ENCODE measurements at places on chromosomes 12 and 14. TPM values are rescaled to one million over a fixed set of nuclear protein-coding genes. Genes with fewer than 3 reads are reported as not detected.

The DDIT3 gene
- total RNA-seq = 28.0 TPM

The SRRM4 gene
- total RNA-seq = not detected

The OSGEP gene
- total RNA-seq = 40.7 TPM

The OVCH1 gene
- not detected for total RNA-seq

The ACSS3 gene
- total RNA-seq = not detected

The PIWIL1 gene
- not detected for total RNA-seq

The SNRNP35 gene
- 18.4 TPM for total RNA-seq

The STAC3 gene
- 1.7 TPM for total RNA-seq

The SCARB1 gene
- total RNA-seq = 38.1 TPM

The SERPINA6 gene
- total RNA-seq = not detected

The NFKBIA gene
- total RNA-seq = 227 TPM

The LTBR gene
- total RNA-seq = 1.5 TPM

The VPS33A gene
- 21.4 TPM for total RNA-seq

The COX8C gene
- total RNA-seq = not detected

The ZBTB39 gene
- total RNA-seq = 5.1 TPM

The SMCO2 gene
- total RNA-seq = 0.32 TPM

The KRT86 gene
- total RNA-seq = not detected

The TTC8 gene
- 4.0 TPM for total RNA-seq

The SPATS2 gene
- total RNA-seq = 9.2 TPM

The DPPA3 gene
- total RNA-seq = not detected

The PPP1R13B gene
- total RNA-seq = 11.9 TPM

The TRHDE gene
- total RNA-seq = not detected

The INHBC gene
- not detected for total RNA-seq

The BCL7A gene
- 6.7 TPM for total RNA-seq
